ENCODE measurements at places on chromosomes 1 and 21.

DNA sequence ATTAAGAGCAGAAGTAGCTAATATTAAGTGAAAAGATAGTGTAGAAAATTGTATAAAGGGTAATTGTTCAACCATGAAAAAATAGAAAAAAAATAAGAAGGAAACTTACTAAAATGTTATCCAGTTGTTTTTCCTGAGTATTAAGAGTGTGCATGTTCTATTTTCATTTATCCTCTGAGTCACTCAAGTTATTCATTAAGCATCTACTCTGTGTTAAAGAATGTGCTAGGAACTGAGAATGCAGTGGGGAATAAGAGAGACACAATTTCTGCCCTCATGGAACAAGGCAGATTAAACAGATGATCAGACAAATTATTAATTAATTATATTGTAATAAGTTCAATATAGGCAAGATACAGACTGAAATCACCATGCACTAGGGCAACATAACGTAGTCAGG, 10.8 kb upstream of the PIGK start:
- DNase-seq, result no peak

DNA sequence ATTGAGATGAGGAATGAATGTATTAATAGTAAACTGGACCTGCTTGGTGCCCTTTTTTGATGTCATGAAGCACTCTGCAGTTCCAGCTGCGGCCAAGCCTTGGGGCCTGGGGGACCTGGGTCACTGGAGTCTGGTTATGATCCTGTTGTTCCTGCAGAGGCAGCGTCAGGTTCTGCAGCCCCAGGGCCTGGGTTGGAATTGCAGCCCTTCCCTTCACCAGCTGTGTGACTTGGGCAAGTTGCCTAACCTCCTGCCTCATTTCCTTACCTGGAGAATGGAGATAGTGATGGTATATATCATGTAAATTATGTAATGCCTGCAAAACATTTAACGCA, 9.1 kb upstream of the ATP5PO start:
- no peak for DNase-seq

DNA sequence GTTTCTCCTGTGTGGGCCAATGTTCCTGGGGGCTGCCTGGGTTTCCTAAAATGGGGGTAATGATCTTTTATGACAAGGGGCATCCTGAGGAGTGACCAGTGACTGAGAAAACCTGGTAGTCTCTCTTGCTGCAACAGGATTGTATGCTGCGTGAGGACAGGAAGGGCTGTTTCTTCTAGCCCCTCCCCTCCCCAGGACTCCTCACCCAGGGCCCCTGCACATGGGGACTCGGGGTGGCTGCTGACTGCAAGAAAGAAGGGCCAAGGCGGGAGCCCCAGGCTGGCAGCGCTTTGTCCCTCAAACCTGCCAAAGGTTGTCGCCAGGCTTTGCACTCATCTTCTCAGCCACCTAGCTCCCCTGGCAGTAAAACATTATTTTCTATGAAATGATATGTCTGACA, 442.4 kb downstream of the CAMTA1 start:
- DNase-seq, result no peak

- DNase-seq, result no peak
These were observed 43.4 kb downstream of the WDR64 start for GRCh38 chr1:241695246-241696171.

- no peak for DNase-seq
These were observed 293.5 kb downstream of the NTNG1 start for GRCh38 chr1:107434361-107434693.

- DNase-seq, result no peak
These were observed 8.5 kb upstream of the NID1 start for GRCh38 chr1:236073307-236073897.

- no peak for DNase-seq
These were observed 252.4 kb downstream of the NUF2 start for GRCh38 chr1:163574119-163574518.

GRCh38 chr1:3384407-3384806, 70.1 kb upstream of the ARHGEF16 start:
- DNase-seq, result no peak
